ENCODE measurements at places on chromosomes 2 and 18.

DNA sequence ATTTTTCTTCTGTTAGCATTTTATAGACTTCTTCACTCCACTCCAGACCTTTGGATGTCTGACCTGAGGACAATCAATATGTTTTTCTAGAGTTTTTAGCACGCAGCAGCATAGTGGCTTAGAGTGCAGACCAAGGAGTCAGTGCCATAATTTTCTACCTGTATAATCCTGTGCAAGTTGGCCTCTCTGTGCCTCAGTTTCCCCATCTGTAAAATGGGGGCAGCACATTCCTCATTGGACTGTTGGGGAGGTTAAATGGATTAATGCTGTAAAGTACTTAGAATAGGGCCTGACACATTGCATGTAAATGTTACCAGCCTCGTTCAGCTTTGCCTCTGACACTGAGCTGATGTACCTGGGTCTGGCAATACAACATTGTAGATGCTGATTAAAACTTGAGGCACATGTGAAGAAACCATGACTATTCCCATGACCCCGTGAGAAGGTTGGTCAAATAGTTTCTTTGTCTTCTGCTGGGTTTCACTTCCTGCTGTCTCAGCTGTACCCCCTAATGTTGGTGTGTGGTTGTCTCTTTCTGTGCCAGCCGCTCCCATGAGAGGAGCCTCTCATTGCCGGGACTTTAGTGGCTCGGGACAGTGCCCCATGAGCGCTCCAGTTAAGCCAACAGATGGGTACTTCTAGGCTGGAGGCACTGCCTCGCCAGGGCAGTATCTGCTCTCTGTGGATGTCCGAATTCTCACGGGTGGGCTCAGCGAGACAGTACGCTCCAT lies 125.3 kb downstream of the SH3RF3 start:
- no peak for DNase-seq

DNA sequence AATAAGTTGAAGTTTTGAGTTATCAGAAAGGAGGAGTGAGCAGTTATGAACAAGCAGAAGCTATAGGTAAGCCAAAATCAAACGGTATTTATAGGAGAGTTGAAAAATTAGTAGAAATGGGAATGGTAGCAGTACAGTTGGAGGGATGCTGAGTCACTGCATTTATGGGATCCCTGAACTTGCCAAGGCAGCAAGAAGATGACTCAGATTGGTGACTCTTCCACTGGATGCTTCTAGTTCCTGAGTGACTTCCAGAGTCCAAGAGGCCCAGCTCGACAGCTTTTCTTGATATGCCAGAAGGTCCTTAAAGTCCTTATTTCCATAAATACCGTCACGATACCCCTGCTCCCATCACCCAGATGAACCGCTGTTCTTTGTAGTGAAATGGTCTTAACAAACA lies 31.1 kb upstream of the ACTR3 start:
- no peak for DNase-seq

- no peak for DNase-seq
Observed at GRCh38 chr18:76227759-76228158, 267.3 kb downstream of the ZNF516 start.

DNA sequence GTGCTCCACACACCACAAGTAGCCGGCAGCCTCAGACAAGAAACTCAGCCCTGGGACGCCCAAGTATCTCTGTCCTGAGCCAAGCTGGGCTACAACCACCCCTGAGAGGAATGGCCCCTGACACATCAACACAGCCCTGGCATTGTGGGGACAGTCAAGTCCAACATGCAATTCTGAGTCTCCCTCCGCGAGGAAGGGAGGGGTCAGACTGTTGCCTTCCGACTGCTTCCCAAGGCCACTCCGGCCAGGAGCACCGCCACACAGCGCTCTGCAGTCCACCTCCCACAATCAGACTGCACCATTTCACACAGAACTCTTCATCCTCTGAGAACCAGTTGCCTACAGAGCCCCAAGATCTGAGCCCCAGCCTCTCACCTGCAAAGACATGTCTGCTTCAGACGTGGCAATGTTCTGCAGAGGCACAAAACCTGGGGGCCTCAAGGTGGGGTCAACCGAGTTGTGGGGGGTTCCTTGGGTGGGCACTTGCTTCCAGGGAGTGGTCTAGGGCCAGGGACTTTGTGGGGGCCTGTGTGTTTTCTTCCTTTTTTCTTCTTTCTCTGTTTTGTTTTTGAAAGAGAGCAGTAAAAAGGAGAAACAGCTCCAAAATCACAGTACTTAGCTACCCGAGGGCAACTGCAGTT lies 76.7 kb upstream of the SALL3 start:
- no peak for DNase-seq

GRCh38 chr2:5409898-5410381 lies 282.2 kb upstream of the SOX11 start:
- DNase-seq: no peak

- DNase-seq: no peak
Observed at GRCh38 chr2:23660237-23660636, 266.7 kb downstream of the ATAD2B start.

DNA sequence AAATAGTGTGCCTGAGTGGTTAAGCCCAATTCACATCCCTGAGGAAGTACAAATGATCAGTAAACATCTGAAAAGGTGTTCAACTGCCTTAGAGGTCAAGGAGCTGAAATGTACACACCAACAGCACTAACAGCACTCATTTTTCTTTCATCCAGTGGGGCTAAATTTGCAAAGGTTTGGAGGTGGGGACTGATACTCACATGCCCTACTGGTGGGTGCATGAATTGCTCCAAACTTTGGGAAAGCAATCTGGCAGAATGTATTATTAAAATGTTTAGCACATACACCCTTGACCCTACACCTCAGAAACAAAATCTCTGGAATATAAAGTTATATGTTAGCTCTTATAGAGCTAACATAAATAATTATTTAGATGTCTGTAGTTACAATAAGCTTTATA lies 19.0 kb upstream of the FAM178B start:
- no peak for DNase-seq

DNA sequence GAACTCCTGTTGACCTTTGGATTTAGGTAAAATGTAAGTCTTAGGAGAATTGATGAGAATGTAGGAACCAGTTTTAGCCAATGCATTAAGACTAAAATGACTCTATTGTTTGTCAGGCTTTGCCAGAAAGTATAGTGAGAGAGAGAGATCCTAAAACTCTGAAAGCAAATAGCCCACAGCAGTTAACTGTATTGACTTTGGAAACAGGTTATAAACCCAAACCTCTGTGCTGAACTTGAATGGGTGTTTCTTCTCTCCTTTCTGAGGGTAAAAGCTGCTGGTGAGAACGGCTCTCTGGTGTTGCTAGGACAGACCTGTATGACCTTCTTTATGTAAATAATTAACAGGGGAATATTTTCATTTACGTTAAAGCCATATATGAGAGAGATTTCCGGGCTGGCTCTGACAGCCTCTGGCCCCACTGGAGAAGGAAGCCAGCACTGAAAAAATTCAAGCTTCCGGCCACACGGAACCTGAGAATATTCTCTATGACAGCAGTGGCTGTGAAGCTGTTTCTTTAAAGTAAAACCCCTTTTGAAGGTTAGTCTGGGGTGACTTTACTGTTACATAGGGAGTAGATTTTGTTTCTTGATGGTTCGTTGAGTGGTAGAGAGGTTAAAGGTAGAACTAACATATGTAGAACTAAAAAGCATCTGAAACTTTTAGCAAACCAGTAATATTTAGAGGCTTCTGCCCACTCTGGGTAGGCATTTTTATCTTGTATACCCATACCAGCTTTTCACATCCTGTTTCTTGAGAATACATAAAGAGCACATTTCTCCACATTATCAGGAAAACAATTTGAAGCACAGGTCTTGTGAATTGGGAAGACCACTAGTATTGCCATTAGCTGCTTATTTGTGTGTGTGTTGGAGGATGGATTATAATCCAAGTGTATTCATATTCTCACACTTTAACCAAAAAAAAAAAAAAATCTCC lies 123.8 kb downstream of the SPTBN1 start:
- no peak for DNase-seq

DNA sequence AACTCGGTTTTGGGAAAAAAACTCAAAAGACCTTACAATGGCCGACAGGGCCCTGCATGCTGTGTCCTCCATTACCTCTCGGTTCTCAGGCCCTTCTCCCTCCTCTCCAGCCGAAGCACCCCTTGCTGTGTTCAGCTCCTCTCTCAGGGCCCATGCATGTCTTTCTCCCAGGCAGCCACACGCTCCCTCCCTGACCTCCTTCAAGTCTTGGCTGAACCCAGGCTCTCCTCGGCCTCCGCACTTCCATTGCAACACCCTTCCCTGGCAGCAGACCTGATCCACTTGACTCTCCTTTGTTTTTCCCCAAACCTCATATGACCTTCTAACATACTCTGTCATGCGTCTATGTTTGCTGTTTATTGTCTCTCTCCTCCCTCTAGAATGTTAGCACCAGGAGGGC lies 114.0 kb downstream of the CYP26B1 start:
- no peak for DNase-seq

DNA sequence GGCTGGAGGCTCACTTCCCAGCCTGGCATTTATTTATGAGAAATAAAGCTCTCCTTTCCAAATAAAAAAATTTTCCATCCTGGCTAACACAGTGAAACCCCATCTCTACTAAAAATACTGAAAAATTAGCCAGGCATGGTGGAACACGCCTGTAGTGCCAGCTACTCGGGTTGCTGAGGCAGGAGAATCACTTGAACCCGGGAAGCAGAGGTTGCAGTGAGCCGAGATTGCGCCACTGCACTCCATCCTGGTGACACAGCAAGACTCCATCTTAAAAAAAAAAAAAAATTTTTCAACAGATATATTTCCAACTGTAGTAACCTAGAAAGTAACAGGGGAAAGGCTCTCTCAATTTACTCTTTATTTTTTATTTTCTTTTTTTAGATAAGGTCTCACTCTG lies 6.1 kb upstream of the PCBP1 start:
- no peak for DNase-seq

DNA sequence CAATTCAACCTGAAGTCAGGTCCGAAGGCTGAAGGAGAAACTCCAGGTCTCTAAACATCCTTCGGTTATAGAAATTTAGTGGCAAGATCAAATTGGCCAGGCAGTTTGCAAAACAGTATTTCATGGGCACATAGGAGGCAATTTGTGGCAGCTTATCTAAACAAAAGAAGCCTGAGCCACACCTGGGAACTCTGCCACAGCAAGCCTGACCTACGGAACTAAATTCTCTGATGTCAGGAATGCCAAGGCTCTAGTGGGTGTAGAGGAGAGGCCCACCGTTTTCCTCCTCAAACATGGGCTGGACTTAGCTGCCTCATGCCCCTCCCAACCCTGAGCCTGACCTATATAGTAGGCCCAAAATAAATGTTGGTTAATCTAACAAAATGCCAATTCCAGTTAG lies 16.0 kb downstream of the SATB2 start:
- no peak for DNase-seq

DNA sequence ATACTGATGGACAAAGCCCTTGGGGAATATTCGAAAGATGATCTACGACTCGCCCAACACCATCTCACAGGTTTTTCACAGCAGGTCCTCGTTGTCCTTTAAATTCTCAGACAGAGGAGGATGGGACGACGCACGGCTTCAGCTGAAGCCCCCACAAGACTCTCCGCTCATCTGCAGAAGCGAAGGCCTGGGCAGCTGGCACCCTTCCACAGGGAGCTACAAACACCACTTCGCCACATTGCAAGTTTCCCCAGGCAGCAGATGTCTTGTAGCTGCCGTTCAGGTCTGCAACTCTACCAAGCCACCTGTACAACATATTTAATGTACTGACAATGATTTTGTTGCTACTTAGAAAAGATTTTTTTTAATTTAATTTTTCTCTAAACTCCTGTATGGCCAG lies 642.9 kb downstream of the ZEB2 start:
- DNase-seq: no peak

DNA sequence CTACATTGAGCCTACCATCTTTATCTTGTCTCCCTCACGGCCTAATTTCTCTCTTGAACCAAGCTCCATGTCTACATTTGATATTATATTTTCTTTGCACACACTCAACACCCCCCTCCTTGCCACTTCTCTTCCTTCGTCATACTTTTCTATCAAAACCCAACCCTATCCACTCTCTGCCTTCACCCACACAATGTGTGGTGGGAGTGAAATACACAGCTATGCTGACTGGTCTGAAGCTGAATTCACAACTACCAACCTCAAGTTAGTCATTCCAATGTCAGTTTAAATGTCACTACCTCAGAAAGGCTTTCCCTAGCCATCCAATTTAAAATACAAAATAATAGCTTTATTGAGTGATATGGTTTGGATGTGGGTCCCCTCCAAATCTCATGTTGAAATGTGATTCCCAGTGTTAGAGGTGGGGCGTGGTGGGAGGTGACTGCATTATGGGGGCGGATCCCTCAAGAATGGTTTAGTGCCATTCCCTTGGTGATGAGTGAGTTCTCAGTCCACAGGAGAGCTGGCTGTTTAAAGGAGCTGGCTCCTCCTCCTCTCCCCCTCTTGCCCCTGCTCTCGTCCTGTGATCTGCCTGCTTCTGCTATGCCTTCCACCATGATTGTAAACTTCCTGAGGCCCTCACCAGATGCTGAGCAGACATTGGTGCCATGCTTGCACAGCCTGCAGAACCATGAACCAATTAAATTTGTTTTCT lies 112.1 kb downstream of the DTNB start:
- no peak for DNase-seq

- DNase-seq: no peak
Observed at GRCh38 chr18:38250971-38251370, 685.4 kb upstream of the CELF4 start.

Data from T-helper 22 cell (primary cell).